Stimulated activated CD8-positive, alpha-beta memory T cell treated with anti-CD3 and anti-CD28 coated beads, Interleukin-4, amount 100 ng/mL, for 48 hours (primary cell): ENCODE measurements at places on chromosomes 2 and 18.

GRCh38 chr2:134144651-134145050, 109.2 kb upstream of the MGAT5 start:
- no peak for DNase-seq

GRCh38 chr18:47448956-47449355, 197.5 kb upstream of the SKOR2 start:
- no peak for DNase-seq

- no peak for DNase-seq
These were observed 74.9 kb upstream of the GPR45 start for GRCh38 chr2:105166688-105167087.

DNA sequence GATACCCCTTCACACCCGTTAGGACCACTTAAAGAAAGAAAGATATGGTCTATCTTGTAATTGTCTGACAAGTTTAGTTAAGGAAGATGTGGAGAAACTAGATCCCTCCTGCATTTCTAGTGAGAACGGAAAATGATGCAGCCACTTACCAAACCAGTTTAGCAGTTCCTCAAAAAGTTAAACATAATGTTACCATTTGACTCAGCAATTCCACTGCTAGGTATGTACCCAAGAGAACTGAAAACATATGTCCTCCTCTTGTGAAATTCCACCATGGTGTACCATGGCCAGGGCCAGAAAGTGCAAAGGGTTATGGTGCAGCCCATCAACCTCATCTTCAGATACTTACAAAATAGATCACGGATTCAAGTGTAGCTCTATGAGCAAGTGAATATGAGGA, 79.0 kb upstream of the ID2 start:
- no peak for DNase-seq

DNA sequence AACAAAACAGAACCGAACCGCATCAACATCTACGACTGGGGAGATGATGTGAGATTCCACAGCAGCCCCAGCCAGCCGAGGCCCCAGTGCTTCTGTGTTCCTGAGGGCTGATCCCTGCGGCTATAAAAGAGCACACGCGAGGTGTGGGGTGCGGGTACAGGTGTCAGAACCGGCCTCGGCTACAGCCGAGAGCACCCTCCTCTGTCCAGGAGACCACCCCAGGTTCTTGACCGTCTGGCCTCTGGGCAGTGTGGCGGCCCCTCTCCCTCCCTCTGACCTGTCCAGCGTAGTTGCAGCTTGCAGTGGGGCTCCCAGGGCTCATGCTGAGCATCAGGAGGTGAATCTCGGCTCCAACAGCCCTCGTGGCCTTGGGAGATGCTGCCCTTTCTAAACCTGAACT, 23.7 kb downstream of the RTP5 start:
- DNase-seq = no peak

GRCh38 chr2:24594283-24594682, 103.2 kb downstream of the NCOA1 start:
- DNase-seq = no peak

DNA sequence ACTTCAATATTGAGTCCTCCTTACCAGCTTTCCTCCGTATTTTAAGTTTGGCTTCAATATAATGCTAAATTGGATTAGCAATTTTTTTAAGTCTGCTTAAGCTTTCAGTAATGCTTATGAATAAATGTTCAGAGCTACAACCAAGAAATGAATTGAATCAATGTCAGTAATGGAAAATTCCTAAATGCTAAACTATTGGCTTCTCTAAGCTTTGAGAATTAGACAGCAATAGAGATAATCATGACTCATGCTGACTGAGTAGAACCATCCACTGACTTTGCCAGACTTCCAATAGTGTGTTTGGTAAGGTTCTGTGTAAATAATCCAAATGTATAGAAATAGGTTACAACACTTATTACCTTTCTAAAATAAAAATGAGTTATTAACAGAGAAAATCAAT, 8.9 kb upstream of the PDE1A start:
- no peak for DNase-seq

DNA sequence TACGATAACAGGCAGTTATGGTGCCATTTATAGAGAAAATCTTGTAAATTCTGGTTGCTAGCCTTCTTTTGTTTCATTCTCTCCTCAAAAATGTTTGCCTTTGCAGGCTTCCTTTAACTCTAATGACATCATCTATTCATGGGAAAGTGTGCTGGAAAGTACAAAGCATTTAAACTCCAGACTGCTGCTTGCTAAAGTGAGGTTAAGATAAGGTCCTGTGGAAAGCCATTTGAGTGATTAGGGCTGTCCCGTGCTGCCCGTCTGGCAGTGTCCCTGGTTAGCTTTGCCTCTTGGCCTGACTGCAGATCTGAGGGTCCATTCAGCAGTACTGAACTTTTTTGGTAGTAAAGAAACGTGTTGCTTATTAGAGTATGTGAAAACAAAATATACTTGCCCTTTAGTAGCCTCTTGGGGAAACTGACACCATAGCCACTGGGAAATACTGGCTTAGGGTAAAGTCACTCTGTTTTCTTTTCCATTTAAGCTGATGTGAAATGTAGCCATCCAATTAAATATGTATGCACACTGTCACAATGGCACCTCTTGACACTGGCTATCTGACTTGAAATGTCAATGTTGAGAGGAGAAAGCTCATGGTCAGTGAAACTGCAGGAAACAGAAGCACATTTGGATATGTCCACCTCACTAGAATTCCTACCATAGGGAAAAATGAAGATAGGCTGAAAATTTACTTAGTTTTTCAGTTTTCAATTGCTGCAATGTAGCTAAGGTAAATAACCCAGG, 321.5 kb downstream of the SLC8A1 start:
- no peak for DNase-seq

DNA sequence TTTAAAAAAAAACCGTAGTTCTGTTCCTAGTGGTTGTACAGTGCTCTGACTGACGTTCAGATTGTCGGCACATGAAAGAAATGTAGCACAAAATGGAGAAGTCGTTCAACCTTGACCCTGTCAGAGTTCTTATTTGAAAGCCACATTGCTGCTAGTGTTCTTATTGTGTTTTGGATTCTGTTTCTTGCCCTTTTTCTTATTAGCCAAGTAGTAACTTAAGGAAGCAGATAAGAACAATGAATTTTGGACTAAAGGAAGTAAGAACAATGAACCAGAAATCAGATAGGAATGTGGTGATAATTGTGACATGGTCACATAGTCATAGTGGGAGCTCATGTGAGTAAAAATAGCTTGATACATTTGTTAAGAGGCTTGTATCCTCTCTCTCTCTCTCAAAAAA, 45.9 kb downstream of the RPIA start:
- no peak for DNase-seq

GRCh38 chr2:12314127-12314760, 402.5 kb upstream of the TRIB2 start:
- DNase-seq = no peak

DNA sequence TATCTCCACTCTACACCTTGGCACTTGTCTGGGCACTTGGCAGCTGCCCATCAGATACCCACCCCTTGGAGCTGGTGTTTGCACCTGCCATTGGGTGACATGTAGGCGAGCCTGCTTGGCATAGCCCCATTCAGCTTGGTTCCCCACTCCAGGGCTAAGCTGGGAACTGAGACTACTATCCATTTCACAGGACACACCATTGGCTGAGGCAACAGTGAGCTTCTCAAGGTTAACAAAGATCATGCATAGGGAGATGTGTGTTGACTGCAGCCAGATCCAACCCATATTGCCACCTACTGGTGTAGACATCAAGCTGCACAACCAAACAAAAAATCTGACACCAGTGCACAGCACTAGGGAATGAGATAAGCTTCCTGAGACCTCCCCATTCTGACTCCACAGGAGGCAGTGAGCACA, 1389.8 kb upstream of the TMEFF2 start:
- DNase-seq = no peak

GRCh38 chr2:238382381-238382781, 44.3 kb upstream of the ASB1 start:
- DNase-seq = no peak

GRCh38 chr2:191319186-191319585, 74.0 kb downstream of the MYO1B start:
- DNase-seq = no peak

DNA sequence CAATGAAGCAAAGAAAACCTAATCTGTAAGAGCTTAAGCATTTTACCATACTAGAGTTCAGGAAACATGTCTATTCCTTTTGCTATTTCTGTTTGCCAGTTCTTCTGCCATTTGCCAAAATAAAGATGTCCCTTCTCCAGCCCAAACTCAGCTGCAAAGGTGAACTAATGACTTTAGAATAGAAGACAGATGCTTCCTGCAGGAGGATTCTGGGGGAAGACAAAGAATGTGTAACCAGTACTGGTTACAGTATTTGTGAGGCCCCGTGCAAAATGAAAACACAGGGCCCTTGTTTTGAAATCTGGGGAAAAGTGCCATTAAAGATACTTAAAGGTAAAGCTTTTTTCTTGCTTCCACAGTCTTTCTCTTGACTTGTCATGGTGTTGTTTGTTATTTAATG, 34.3 kb upstream of the MTX2 start:
- DNase-seq = no peak

- no peak for DNase-seq
These were observed 24.3 kb upstream of the ID2 start for GRCh38 chr2:8657423-8658062.

DNA sequence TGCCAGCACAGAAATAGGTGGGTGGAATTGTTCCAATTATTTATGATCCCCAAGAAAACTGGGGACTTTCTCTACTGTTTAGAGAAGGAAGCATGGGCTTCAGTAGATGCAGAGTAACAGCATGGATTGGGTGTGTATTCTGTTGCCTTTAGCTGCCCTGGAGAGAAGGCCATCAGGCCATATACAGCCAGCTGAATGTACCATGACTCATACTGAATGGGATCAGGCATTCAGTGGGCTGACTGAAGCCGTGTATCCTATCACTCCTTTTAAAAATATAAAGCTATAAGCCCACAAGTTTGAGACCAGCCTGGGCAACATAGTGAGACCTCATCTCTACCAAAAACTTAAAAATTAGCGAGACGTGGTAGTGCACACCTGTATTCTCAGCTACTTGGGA, 16.7 kb upstream of the PLEKHM3 start:
- DNase-seq = no peak

DNA sequence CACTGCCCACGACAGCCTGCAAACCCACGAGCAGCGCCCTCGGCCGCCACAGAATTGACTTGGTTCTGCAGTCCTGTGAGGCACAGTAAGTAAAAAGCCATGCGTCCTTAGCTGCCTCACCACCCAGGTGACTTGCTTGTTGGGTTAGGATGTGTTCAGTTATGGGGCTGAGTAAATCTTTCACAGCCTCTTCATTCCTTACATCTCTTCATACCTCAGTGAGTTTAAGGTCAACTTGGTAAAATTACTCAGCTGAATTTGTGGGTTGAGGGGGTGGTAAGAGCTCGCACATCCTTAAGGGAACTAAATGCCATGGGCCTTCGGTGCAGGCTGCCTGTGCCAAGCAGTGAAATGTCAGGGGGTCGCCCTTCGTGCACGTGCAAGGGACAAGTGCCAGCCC, 165.2 kb upstream of the ALKAL2 start:
- DNase-seq = no peak

DNA sequence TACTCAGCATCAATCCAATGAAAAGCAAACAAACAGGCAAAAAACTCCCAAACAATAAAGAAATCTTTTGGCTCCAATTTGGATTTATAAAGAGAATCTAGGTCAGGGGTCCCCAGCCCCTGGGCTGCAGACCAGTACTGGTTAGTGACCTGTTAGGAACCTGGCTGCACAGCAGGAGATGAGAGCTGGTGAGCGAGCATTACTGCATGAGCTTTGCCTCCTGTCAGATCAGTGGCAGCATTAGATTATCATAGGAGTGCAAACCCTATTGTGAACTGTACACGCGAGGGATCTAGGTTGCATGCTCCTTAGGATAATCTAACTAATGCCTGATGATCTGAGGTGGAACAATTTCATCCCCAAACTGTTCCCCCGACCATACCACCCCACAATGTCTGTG, 102.2 kb downstream of the KIAA1328 start:
- DNase-seq = no peak

GRCh38 chr2:197453914-197454398, 604 bp downstream of the COQ10B start:
- DNase-seq = no peak

DNA sequence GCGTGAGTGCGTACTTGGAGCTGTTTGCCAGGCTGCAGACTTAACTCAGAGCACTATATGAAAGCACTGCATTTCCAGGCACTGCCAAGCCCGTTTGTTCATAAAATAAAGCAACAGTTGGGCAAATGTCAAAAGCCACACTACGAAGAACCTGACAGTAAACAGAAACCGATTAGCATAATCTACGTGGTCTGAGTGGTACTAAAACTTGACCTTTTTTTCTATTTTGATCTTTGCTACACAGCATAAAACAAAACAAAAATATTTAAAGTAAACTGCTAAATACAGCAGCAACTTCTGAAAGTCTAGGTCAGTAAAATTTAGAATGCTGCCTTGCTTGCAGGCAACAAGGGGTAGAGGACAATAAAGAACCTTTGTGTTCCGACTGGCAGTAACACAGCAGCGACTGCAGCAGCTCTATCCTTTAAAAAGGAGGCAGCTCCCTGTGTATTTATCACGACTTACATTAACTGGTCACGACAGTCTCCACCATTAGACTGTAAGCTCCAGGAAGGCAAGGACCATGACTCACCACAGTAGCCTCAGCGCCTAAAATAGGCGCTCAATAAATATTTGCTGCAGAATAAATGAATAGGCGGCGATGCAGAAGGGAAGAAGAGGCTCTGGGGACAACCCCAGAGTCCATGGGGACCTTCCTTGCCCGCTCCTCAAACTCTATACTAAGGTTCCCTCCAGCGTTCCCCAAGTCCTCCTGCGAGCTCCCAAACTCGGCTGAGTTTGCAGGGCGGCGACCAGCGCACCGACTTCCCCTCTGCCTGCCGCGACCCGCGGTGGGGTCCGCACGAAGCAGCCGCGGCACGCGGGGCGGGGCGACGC, 902 bp downstream of the SS18 start:
- peak; percentile 26 for DNase-seq

- peak; percentile 47 for DNase-seq
These were observed 993 bp downstream of the COX7A2L start for GRCh38 chr2:42359965-42360483.

GRCh38 chr2:122528061-122528460, 772.6 kb downstream of the TSN start:
- no peak for DNase-seq

GRCh38 chr18:47936952-47937351, 6.5 kb upstream of the SMAD2 start:
- no peak for DNase-seq

GRCh38 chr18:7793100-7793499, 226.0 kb downstream of the PTPRM start:
- DNase-seq = no peak

GRCh38 chr2:47354013-47354847, 48.7 kb upstream of the MSH2 start:
- no peak for DNase-seq
